ENCODE measurements at places on chromosomes 7 and 10. TPM values are rescaled to one million over a fixed set of nuclear protein-coding genes. Genes with fewer than 3 reads are reported as not detected.
A peak's percentile ranks its signal among the peaks of the same experiment; 100 is the strongest.

GRCh38 chr10:45585131-45585530, 87.4 kb downstream of the ZFAND4 start:
- DNase-seq, result no peak

GRCh38 chr10:77592946-77593636, 44.5 kb downstream of the KCNMA1 start:
- DNase-seq, result peak; percentile 29

DNA sequence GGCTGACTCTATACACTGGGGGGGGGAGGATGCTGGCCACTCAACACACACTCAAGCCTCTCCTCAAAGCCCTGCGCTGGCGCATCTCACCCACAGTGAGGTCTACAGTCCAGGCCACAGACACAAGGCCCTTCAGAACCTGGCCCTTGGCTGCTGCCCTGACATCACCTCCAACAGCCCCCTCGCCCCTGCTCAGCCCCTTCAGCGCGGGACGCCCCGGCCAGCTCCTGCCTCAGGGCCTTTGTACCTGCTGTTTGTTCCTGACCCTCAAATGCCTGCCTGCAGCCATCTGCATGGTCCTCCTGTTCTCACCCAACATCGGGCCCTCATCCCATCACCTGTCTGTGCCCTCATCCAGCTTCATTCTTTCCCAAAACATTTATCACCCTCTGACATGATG, 572.6 kb downstream of the DNAJB6 start:
- DNase-seq, result no peak

DNA sequence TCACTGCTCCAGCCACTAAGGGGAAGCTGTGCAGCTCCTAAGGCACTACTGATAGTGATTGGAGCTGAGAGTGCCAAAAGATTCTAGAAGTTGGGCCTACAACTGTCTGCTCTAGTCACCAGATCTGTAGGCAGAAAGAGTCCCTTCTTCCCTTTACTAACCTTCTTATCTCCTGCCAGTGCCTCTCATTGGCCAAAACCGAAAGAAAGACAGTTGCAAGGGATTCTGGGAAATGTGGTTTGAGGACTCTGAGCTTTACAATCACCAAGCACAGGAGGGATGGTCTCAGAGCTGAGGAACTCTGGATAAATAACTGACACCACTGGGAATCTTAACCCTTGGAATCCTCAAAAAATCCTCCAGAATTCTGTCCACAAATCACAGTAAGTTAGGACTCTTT, 615.8 kb downstream of the CCSER2 start:
- DNase-seq, result no peak

- no peak for DNase-seq
Measured at GRCh38 chr10:14010101-14010558, 320.6 kb downstream of the FRMD4A start.

DNA sequence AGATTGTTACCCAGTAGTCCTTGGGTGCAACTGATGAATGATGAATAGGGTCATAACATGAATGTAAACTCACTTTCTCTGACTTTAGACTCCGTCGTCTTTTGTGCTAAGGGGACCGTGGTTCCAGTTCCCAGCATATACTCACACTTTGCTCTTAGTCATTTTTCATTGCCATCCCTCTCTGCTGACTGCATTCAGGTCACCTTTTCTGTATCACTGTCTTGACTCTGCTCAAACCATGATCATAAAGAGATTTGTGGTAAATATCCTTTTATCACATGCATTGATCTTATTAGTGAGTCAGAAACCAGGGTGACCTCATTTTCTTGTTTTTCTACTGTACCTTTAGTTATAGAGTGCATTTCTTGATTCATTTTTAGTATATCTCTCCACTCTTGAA, 141.1 kb upstream of the AGR3 start:
- DNase-seq, result no peak

- DNase-seq, result no peak
Measured at GRCh38 chr7:155586843-155587440, 40.6 kb upstream of the CNPY1 start.

- DNase-seq, result no peak
Measured at GRCh38 chr10:15857107-15857575, 3.2 kb downstream of the MINDY3 start.

DNA sequence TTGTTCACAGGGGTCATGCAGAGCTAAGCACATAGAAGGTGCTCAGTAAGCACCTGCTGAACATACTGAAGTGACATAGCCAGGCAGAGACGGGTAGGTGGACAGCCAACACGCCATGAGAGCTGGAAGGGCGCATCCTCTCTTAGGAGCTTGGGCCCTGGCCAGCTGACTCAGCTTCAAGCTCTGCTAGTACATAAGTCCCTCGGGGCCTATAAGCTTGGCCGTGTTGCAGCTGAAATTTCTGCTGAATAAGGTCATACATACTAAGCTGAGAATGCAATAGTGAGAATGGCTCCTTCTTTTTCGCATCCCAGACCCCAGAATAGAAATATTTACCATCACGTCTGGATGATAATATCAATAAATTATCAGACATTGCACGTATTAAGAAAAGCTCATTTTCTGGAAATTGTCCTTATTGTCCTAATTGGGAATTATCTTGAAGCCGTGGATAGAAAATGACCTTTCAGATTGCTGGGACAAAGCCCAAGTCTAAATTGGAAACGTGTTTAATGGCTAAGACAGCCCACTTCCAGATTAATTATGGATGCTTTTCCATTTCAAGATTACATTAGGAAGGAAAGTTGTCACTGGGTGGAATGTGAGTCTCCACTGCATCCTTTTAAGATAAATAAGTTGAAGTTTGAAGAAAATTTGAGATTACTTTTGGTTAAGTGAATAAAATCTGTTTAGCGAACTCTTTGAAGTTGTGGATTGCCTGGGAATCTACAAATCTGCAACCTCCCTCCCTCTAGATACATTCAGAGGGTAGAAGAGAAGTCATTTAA, 287.1 kb upstream of the C7orf33 start:
- peak; percentile 45 for DNase-seq

DNA sequence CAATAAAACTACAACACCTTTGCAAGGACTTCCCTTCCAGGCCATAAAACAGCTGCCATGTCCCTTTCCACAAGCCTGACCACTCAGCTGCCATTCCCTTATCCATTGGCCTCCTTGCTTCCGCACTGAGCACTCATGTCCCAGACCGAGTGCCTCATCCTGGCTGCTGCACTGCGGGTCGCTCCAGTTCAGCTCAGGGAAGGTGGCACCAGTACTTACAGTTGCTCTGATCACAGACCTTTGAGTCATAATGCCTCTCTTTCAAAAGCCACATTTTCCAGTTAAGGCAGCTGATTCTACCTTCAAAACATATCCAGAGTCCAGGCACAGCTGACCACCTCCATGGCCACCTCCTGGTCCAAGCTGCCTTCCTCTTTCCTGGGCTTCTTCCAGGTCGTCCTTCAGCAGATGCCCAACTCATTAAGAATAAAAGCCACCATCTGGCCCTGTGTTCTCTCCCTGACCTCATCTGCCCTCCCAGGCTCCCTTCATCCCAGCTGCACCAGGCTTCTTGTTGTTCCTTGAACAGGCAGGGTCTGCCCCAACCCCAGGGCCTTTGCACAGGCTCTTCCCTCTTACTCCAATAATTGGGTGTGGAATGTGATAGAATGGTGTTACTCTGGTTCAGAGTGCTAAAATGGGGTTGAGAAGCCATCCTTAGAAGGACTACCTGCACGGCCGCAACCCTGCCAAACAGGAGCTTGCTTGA, 64.5 kb downstream of the RAMP3 start:
- no peak for DNase-seq

DNA sequence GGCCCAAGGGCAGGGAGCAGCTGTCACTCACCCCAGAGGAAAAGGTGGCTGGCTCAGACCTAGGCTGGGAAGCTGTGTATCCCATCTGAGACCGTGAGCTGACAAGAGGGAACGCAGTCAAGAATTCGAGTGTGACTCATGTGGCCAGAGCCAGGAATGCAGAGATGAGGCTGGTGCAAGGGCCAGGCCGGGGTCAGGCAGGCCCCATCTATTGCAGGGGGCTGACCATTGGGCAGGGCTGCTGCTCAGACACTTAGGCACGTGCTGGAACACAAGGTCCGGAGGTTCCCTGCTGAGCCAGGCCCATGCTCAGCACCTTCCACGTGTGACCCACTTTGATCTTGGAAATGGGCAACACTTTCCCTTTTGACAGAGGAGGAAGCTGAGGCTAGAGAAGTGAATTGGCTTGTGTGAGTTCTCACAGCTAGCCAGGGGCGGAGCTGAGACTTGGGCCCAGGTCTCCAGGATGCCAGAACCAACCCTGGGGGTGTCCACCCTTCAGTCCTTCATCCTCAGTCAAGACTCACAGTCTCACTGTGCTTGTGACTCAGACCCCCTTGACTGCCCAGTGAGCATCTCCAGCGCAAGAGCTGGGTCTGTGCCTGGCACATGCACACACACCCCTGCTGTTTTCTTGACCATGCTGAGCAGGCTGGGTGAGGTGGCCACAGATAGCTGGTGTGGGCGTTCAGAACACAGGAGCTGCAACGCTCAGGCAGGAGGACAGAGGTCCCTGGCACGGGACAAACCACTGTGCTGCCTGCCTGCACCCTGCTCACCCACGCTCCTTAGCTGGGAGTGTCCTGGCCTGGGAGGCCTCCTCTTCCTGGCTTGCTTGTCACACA, 47.6 kb upstream of the PPIF start:
- DNase-seq, result no peak

GRCh38 chr10:120828763-120829319, 22.3 kb upstream of the WDR11 start:
- DNase-seq, result no peak

DNA sequence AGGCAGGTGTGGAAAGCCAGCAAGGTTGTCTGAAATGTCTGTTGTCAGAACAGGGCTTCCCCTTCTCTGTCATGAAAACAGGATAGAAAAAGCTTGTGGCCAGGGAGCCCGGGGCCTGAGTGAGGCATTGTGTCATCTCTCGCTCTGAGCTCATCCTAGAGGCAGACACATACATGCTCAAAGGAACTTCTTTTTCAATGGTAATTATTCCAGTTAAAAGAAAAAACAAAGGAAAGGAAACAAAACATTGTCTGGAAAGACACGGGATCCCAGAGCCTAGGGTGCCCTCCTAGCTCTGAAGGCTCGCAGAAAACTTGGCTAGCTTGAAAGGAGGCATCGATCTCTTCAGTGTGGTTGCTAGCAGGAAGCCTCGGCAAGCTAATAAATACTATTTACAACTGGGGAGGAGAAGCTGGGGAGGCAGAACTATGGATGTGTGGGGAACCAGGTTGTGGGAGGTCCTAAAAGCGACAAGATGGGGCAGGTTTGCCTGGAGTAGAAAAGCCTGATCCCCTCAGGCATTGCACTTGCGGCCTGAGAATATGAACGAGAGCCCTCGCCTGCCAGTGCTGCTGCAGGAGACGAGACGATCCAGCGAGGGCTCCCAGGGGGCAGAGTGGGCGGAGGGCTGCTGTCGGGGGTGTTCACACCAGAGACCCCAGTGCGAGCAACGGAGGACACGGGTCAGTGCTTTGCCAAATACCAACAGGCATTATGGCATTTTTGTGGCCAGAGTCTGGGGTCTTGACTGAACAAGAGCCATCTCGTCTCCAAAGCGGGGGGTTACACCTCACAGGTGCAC, 32.8 kb upstream of the DGKI start:
- no peak for DNase-seq

DNA sequence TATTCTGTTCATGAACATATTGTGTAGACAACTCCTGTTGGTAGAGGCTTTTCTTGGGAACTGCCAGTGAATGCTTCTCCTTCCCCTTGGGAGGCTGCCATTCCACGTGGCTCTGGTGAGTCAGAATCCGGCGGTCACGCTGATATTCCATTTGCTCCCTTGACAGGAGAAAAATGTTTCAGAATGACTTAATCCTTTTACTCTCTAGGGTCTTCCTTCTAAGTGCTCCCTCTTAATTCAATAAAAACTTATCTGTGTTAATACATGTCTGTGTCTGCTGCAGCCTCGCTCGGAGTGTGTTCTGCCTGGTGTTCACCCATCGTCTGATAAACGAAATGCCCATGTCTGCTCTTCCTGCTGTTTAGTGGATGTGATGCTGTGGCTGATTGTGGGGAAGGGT, 278.6 kb downstream of the ARHGAP12 start:
- DNase-seq, result peak; percentile 47

- DNase-seq, result no peak
Measured at GRCh38 chr7:3416453-3416852, 115.4 kb downstream of the SDK1 start.

DNA sequence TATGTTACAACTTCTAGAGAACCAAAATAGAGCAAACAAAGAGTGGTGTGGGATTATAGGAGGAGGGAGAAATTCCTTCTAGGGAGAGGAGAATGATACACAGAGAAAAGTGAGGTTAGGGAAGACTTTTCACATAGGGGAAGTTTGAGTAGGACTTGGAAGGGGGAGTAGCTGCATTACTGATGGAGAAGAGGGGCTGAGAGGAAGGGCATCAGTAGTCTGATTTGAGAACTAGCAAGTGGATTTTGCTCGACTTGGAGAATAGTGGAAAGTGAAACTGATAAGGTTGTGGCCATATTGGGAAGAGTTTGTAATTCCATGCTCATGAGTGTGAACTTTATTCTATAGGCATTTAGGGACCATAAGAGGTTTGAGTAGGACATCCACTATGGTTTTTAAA, 6.1 kb downstream of the NRF1 start:
- no peak for DNase-seq

GRCh38 chr10:77210645-77211044, 427.0 kb downstream of the KCNMA1 start:
- no peak for DNase-seq

GRCh38 chr10:132519382-132520176, 18.0 kb upstream of the INPP5A start:
- DNase-seq, result peak; percentile 21

GRCh38 chr10:132401401-132402118, 4.6 kb downstream of the PWWP2B start:
- DNase-seq, result no peak

DNA sequence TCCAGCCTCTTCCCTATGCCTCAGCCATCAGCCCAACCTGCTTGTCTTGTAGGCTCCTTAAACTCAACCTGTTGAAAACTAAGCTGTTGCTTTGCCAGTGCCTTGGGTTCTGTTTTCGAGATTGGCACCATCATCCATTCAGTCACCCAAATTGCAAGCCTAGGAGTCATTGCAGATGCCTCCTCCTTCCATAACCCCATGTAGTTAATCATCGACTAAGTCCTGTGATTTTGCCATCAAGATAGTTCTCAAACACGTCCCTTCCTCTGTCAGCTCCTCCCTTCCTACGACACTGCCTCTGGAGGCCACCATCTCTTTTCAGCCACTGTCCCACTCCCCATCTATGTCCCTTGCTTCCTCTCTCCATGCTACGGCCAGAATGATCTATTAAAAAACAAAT, 168.1 kb downstream of the RAB11FIP2 start:
- no peak for DNase-seq

DNA sequence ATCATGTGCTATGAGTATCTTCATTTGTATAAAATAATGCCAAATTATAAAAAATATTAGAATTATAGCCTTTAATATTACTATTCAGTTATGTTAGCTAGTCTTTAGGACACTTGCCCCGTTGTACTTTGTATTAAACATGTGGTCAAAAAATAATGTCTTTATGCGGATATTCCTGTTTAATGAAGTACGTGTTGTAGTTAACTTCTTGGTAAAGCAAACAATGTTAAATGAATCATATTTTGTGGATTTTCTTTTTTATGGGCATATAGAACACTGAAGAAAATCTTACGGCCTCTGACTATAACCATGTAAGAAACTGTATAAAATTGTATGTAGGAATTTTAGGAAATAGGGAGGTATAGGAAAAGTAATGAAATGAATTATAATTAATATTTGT, 14.3 kb downstream of the GLCCI1 start:
- no peak for DNase-seq

Gene RADIL
- total RNA-seq, result 1.1 TPM

Gene TNPO3
- total RNA-seq, result 34.1 TPM

Gene TBXAS1
- 46.0 TPM for total RNA-seq

Gene MBL2
- total RNA-seq, result not detected

Gene CYCS
- 84.4 TPM for total RNA-seq

Gene GSTK1
- 176 TPM for total RNA-seq

Gene FRG2B
- total RNA-seq, result not detected

Gene ZNF138
- total RNA-seq, result 7.3 TPM

Gene ASIC3
- 3.2 TPM for total RNA-seq

Data from omental fat pad (tissue), 4 donors.